ENCODE measurements at places on chromosomes 3 and 15.

DNA sequence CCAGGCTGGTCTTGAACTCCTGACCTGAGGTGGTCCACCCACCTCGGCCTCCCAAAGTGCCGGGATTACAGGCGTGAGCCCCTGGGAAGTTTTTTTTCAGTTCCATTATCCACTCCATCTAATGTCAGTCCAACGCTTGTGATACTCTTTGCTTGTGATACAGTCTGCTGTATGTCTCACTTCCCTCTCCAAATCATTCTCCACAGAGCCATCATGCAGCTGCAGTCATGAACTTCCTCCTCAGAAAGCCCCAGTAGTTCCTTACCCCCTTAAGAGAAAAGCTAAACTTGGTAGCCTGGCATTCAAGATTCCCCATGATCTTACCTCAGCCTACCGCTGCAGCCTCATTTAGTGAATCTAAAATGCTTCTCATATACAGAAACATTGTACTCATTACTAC lies 2.3 kb downstream of the ARPC4 start:
- DNase-seq, result no peak

- no peak for DNase-seq
These were observed 36.2 kb upstream of the FILIP1L start for GRCh38 chr3:100150473-100150872.

GRCh38 chr15:22902578-22902977 lies 64.1 kb downstream of the NIPA2 start:
- DNase-seq, result no peak

GRCh38 chr3:50388720-50389413 lies 29.5 kb upstream of the TMEM115 start:
- no peak for DNase-seq

DNA sequence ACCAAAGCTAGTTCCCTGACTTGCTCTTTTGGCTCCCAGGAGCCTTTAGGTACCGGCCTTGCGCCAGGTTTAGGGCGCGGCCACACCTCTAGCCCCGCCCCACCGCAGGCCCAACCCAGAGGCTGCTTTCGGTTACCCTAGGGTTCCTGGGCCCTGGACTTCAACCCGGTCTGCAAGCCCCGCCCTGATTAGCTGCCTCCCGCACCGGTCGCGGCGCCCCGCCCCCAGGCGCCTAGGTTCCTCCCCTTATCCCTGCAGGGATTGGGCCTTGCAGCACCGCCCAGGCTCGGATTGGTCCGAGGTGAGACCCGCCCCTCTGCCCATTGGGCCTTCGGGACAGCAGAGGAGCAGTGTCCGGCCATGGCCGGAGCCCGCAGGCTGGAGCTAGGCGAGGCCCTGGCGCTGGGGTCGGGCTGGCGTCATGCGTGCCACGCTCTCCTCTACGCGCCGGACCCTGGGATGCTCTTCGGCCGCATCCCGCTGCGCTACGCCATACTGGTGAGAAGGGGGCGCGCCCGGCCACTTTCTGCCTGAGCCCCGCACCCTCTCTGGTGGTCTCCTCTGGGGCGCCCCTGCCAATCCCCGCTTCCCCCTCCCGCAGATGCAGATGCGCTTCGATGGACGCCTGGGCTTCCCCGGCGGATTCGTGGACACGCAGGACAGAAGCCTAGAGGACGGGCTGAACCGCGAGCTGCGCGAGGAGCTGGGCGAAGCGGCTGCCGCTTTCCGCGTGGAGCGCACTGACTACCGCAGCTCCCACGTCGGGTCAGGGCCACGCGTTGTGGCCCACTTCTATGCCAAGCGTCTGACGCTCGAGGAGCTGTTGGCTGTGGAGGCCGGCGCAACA lies at the start of gene NUDT16:
Gene NUDT16 (plus strand): TSS at position 330 of the 847 bp plus-strand sequence. CDS start 31 bp downstream, at position 361.
- DNase-seq, result peak; percentile 95

- no peak for DNase-seq
These were observed 13.7 kb upstream of the GRIP2 start for GRCh38 chr3:14553871-14554270.

DNA sequence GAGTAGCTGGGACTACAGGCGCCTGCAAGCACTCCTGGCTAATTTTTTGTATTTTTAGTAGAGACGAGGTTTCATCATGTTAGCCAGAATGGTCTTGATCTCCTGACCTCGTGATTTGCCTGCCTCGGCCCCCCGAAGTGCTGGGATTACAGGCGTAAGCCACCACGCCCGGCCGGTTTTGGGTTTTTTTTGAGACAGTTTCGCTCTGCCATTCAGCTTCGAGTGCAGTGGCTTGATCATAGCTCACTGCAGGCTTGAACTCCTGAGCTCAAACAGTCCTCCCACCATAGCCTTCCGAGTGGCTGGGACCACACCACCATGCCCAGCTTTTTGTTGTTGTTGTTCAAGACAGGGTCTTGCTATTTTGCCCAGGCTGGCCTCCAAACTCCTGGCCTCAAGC lies 16.0 kb upstream of the SCAP start:
- no peak for DNase-seq

DNA sequence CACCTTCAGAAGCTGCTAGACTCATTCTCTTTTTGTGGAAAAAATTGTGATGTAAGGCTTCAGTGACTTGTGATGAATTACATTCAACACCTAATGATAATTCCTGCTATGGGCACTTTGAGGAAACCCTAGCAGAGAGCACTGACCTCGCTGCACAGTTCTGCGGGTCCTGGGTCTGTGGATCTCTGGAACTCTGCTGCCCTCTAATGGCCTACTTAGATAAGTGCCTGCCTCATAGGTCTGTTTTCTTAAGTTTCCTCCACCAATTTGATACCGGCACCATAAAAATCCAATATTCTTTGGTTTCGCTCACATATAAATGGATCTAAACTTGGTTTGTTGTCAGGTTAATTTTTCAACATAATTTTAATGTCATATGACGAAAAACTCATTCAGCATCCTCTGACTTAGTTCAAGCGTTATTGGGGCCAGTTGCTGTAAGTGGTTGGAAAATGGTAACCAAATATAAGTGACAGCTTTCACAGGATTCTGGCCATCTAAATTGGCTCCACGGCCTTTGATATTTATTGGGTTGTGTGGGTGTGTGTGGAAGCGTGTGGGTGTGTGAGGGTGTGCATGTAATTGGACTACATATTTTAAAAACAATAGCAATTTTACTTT lies 10.4 kb downstream of the SLITRK3 start:
- DNase-seq, result no peak

DNA sequence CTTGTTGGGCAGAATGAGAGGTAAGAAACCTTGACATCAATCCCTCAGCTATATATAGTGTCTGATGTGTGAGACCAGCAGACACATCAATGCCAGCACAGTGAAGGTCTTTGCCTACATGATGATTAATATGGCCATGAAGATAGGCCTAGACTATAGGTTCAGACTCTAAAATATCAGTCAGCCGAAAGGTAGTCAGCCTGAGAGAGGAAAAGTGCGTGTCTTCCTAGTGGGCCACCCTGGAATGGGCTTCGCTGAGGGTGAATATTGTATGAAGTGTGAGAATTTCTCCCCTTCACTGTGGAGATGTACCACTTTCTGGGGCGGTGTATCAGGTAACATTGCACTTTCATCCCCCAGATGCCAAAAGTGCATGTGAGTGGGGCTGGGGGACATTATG lies 33.0 kb upstream of the EPHB1 start:
- no peak for DNase-seq

DNA sequence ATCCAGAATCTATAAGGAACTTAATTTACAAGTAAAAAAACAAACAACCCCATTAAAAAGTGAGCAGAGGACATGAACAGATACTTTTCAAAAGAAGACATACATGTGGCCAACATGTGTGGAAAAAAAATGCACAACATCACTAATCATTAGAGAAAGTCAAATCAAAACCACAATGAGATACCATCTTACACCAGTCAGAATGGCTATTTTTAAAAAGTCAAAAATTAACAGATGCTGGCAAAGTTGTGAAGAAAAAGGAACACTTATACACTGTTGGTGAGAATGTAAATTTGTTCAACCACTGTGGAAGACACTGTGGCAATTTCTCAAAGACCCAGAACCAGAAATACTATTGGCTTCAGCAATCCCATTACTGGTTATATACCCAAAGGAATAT lies 830.0 kb upstream of the ALCAM start:
- DNase-seq, result no peak

DNA sequence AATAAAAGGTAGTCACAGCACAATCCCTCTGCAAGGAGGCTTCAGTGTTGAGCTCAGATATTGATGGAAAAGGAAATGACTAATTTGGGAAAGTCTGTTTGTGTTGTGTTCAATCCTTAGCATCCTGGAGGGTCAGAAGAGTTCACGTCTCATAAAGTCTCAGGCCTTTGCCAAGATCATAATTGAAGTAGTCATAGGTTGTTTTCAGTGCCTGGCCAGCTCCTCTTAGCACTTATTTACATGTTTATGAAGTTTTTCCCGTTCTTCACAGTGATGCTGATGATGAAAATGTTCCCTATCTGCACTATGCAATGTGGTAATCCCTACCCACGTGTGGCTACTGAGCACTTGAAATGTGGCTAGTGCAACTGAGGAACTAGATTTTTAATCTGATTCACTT lies 61.6 kb upstream of the TGFBR2 start:
- DNase-seq, result no peak

DNA sequence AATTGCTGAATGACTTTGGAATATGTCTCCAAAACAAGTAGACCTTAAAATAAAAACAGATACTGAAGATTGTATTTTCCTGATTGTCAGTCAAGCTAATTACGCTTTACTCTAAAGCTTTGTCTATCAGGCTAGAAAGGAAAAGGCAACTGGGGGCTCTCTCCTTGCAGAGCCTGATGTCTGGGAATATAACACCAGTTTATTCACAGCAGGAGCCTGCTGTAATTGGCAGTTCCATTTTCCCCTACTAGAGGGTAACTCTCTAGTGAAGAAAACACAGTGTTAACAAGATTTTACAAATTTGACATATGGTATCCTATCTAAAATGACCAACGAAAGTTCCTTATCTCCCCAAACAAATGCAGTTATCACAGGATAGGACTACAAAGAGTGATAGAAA lies 158.8 kb downstream of the PDZRN3 start:
- no peak for DNase-seq

DNA sequence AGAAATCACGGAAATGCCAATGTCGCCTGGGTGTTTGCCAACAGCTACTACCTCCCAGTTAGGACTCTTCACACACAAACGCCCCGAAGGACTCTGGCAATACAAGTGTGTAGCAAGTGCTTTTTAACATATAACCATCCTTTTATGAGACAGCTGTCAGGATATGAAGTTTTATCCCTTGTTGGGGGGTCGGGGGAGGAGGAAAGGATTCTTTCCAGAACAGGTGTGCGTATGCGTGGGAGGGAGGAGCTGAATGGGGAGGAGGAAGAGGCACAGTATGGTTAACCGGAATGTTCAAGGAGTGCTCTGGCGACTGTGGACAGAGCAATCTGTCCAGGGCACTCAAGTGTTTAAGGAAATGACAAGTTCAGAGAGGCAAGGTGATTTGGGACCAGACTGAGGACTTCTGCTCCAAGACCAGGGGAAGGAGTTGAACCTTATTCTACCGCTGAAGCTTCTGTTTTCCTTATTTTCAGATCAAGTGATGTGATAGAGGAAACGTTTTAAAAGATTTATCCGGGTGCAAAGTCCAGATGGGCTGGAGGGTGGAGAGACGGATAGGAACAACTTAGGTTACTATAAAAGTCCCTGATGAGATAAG lies 1.3 kb downstream of the TSPAN3 start:
- no peak for DNase-seq

- DNase-seq, result no peak
These were observed 113.2 kb upstream of the MYO5C start for GRCh38 chr15:52408823-52409222.
